ENCODE measurements at places on chromosomes 3 and 15. TPM values are rescaled to one million over a fixed set of nuclear protein-coding genes. Genes with fewer than 3 reads are reported as not detected.
A peak's percentile ranks its signal among the peaks of the same experiment; 100 is the strongest.

DNA sequence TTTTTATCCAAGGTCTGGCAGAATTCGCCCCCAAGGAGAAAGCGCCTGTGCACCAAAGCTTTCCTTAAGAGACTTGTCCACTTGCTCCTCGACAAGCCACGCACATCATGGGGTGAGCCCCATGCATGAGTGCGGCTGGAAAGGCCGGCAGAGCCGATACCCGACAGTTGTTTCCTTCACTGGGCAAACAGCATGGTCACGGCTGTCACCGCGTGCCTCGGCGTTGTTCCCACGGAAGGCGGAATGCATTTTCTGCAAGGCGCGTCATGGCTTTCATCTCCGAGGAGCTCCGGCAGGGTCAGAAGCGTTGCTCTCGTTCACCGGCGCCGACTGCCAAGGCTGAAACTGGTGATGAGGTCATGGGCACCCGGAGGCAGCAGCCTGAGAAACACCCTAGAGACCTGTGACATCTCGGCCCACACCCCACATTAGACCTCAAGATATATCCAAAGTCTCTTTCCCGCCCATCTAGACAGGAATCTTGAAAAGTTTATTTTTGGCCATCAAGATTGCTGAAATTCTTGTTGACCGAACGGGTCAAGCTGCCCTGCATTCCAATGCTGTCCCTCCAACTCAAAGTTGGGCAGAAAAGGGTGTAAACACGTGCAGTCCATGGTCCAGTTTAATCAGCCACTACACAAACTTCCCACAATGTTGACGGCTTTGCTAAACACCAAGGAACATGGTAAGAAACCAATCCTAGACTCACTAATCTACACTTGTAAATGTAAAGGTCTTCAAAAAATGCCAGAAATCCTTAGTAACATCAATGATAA, 604 bp upstream of the TJP1 start:
- no peak overlapping the region for H3K27ac ChIP-seq
- H3K36me3 ChIP-seq, result peaks cover 5% of the 10 kb centered on the region
- H3K4me3 ChIP-seq, result no peak overlapping the region
- H3K27me3 ChIP-seq, result peaks cover 58% of the 10 kb centered on the region
- DNase-seq, result no peak

DNA sequence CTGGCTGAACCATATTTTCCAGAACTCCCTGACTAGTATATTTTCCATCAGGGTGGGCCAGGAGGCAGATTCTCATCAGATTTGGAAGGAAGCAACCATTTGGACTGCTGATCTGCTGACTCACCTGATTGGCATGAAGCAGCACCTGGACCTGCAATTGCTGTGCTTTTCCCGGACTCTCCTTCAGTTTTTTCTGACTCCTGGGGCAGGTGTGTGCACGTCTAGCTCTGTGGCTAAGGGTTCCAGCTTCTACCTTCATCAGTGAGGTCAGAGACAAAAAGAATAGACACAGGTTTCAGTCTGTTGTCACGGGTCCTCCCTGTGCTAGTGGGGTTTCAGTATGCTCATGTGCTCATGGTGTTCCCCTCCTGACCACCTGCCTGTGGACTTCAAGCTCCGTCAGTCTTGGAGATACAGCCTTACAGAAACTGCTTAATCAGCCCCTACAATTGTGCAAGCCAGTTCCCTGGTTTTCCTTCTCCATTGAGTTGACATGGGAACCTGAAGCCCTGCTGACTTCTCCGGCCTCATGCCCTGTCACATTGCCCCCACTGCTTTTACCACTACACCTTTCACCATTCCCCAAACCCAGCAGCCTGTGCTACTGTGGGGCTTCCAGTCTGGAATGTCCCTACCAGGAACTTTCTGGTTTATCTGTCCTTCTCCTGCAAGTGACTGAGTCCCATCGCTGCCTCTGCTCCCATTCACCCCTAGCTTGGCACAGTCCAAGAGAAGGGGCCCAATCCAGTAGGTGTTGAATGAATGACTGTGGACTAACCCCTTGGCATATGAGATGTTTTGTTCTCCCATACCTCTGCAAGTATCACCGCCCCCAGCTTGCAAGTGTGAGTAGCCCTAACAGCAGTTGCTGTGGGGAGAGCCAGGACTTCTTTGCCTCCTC, 31.7 kb downstream of the HMCES start:
- H3K27ac ChIP-seq, result no peak overlapping the region
- H3K4me3 ChIP-seq, result no peak overlapping the region
- no peak for DNase-seq
- peaks cover 29% of the 10 kb centered on the region for H3K36me3 ChIP-seq

DNA sequence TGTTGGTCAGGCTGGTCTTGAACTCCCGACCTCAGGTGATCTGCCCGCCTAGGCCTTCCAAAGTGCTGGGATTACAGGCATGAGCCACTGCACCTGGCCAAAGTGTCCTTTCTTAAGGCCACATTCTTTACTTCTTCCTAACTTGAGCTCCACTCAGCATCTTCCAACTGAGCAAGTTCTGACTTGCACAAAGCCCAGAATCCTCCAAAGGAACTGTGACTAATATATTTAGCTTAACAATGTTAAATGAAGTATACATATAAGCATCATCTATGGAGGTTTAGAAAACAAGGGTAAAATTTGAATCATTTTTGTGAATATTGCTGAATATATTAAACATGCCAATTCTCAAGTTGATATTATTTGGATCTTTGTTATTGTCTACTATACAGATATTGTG, 93.7 kb downstream of the SHQ1 start:
- no peaks in the 10 kb centered on the region for H3K27me3 ChIP-seq
- peaks cover 30% of the 10 kb centered on the region for H3K36me3 ChIP-seq
- no peak overlapping the region for H3K27ac ChIP-seq
- no peak overlapping the region for H3K4me3 ChIP-seq

DNA sequence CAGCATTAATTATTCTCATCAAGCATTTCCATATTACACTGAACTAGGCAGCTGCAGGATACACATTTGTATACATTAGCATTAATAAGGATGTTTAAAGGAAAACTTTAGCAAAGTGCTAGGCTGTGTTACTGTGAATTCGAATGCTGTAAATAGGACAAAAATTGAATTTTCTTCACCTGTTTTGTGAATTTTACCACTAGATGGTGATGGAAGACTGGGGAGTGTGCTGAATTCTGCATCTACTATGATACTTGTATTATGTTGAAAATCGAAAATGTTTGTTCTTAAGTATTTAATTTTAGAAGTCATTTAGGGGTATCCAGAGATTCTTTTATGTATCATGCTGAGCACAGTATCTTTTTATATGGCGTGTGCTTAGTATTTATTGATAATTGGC, 12.3 kb upstream of the P2RY14 start:
- H3K36me3 ChIP-seq, result no peaks in the 10 kb centered on the region
- H3K27ac ChIP-seq, result no peak overlapping the region
- H3K4me3 ChIP-seq, result no peak overlapping the region
- H3K27me3 ChIP-seq, result peaks cover 4% of the 10 kb centered on the region
- H3K4me1 ChIP-seq, result peaks cover 18% of the 10 kb centered on the region
- no peak for DNase-seq

GRCh38 chr3:121979246-121979645, 42.8 kb downstream of the ILDR1 start:
- peaks cover 23% of the 10 kb centered on the region for H3K4me1 ChIP-seq
- H3K27ac ChIP-seq, result no peak overlapping the region
- H3K4me3 ChIP-seq, result no peak overlapping the region
- H3K36me3 ChIP-seq, result peaks cover 53% of the 10 kb centered on the region
- no peak for DNase-seq
- no peaks in the 10 kb centered on the region for H3K27me3 ChIP-seq

GRCh38 chr3:79405183-79405582, 362.6 kb downstream of the ROBO1 start:
- no peak overlapping the region for H3K4me3 ChIP-seq
- no peaks in the 10 kb centered on the region for H3K36me3 ChIP-seq

DNA sequence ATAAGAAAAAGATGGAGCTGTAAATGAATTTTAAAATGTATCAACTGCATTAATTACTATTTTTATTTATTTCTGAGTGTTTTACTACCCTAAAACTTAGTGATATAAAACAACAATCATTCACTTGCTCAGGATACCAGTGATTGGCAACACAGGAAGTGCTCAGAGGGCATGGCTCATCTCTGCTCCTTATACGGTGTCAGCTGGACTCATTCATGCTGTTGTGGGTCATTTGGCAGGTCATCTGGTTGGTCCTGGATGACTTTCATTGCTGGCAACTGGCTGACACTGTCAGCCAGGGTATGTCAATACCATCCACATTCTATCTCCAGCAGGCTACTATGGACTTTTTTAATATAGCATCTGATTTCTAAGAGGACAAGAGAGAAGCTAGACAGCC, 689.6 kb upstream of the NECTIN3 start:
- H3K27ac ChIP-seq, result no peak overlapping the region
- H3K4me1 ChIP-seq, result no peaks in the 10 kb centered on the region
- H3K36me3 ChIP-seq, result no peaks in the 10 kb centered on the region
- no peaks in the 10 kb centered on the region for H3K27me3 ChIP-seq
- H3K4me3 ChIP-seq, result no peak overlapping the region

DNA sequence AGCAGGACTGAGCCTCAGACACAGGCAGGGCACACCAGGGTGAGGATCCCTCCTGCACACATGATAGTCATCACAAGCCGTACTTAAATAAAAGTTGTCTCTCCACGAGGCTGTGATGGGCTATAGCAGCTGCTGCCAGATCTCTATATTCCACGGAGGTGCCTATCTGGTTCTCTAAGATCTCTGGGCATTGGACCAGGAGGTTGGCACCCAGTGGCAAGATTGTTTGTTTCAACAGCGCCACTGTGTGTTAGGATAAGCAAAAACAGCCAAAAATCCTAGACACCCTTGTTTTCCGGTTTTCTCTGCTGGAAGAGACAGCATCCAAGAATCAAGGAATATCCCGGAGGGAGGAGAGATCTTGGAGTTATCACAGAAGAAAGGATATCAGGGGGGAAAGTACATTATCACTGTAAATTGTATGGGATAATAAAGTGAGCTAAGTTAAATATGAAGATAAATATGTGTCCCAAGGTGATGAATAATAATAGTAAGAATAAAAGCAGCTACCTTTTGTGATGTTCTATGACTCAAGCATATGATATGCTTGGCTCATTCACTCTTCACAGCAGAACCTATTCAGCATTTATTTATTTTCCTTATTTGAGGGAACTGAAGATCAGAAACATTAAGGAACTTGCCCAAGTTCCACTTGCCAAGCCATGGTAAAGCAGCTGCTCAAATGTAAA, 90.6 kb upstream of the AKAP13 start:
- no peak for DNase-seq
- H3K36me3 ChIP-seq, result no peaks in the 10 kb centered on the region

DNA sequence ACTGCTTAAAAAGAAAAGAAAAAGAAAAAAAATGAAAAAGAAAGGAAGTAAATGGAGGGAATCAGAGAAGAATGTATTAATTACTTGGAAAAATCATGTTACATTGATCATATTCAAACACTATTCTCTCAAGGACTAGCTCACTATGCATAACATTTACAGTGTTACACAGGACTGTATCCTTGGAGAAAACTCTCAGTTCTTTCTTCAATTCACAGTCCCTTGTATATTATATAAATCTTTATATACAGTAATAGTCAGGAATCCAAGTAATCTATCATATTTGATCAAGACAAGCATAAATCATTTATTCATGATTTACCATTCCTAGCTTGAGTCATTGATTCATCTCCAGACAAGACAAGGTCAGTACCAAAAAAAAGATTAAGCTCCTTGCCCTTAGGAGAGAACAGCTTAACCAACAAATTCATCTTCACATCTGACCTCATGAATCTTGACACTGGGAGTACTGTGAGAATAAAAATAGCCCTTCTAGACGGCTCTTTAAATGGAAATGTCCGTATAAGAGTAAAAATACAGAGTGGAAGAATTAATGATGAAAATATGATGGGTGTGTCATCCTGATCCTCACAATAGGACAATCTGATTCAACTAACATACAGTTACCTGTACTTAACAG, 980.4 kb downstream of the NAALADL2 start:
- H3K36me3 ChIP-seq, result no peaks in the 10 kb centered on the region
- H3K4me1 ChIP-seq, result no peaks in the 10 kb centered on the region
- no peak overlapping the region for H3K27ac ChIP-seq

DNA sequence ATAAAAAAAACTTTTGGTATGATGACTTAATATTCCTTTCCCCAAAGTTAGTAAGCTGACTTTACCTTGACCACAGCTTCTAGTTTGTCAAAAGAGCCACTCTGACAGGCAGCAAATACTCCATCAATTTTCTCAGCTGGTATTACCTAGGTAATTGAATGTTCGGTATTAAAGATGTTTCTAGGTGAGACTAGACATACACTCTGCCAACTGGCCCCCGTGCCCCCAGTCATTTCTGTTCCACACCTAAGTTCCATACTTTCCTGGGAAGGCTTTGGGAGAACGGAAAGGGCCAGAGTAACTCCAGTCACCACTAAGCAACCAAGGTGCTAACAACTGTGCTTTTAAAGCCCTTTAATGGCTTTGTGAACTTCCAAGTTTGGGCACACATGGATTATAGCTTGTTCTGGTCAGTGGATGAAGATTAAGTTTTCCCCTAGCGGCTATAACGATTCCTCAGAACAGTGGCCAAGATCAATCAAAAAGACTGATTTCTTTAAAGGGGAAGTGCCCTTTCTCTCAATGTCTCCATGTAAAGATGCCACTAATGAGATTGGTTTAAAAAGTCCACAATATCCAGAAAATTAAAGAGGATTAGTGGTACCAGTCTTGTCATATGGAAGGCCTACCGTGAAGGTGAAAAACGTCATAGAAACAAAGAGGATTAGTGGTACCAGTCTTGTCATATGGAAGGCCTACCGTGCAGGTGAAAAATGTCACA, 7.0 kb downstream of the EIF4A2 start:
- DNase-seq, result no peak
- H3K27ac ChIP-seq, result peak overlapping the region; percentile 59
- H3K27me3 ChIP-seq, result no peaks in the 10 kb centered on the region
- H3K36me3 ChIP-seq, result peaks cover 87% of the 10 kb centered on the region
- peaks cover 33% of the 10 kb centered on the region for H3K4me1 ChIP-seq

- H3K27ac ChIP-seq, result peak overlapping the region; percentile 42
- no peak for DNase-seq
- peaks cover 34% of the 10 kb centered on the region for H3K4me1 ChIP-seq
- H3K27me3 ChIP-seq, result no peaks in the 10 kb centered on the region
Observed at GRCh38 chr15:56038015-56038414, 44.6 kb upstream of the NEDD4 start.

DNA sequence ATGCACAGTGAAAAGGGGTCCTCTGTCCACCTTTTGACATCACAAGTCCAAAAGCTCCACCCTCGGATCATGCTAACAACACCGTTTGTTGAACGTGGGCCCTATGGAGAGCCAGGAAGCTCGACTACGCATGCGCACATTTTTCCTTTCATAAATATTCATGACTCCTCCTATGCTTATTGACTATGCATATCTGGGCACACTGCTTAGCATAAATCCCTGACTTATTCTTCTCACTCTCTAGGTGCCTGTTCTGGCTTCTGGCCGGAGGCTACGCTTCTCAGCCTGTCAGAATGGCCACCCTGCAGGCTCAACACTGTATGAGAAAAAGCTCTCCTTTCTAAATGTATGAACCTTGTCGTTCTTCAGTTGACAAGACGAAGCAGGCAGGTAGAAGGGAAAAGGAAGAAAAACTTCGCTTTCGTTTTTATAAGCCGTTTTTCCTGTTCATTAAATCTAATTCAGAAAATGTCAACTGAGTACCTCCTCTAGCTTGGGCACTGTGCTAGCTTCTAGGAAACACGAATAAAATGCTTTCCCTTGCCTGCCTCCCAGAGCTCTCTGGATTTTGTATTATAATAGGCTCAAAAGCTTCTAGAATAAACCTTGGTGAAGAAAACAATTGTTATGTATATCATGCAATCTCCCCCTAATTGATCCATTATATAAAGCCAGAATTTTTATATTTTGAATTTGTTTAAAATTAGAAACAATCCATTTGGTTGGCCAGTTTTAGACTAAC, 207.7 kb downstream of the ATP10A start:
- no peak overlapping the region for H3K4me3 ChIP-seq
- H3K4me1 ChIP-seq, result peaks cover 2% of the 10 kb centered on the region
- H3K27me3 ChIP-seq, result peaks cover 2% of the 10 kb centered on the region
- DNase-seq, result no peak

The GOLGA6L1 gene
- not detected for total RNA-seq

The TRPC1 gene
- 1.4 TPM for total RNA-seq

The EXD1 gene
- not detected for total RNA-seq

The COPS2 gene
- total RNA-seq, result 94.7 TPM
